Mammary microvascular endothelial cell (primary cell): ENCODE measurements at places on chromosomes 1 and 21. TPM values are rescaled to one million over a fixed set of nuclear protein-coding genes. Genes with fewer than 3 reads are reported as not detected.

AADACL4 gene
- not detected in 2 replicates for total RNA-seq

HPCAL4 gene
- total RNA-seq = not detected in 2 replicates

LCE7A gene
- not detected in 2 replicates for total RNA-seq

DCDC2B gene
- not detected in 2 replicates for total RNA-seq

NMNAT1 gene
- total RNA-seq = 4.5 and 4.8 TPM in 2 replicates

LCE6A gene
- not detected in 2 replicates for total RNA-seq

MRPL24 gene
- 72.9 and 112 TPM in 2 replicates for total RNA-seq

WNT4 gene
- total RNA-seq = not detected in 2 replicates

VCAM1 gene
- total RNA-seq = 2.3 and 3.0 TPM in 2 replicates

KRTAP10-2 gene
- not detected in 2 replicates for total RNA-seq

CLCA2 gene
- total RNA-seq = not detected in 2 replicates

DYNLT4 gene
- total RNA-seq = not detected in 2 replicates

ATAD3C gene
- total RNA-seq = 0.07 TPM in 1 of 2 replicates, not detected in the other

CNIH3 gene
- 0.39 and 0.73 TPM in 2 replicates for total RNA-seq

MAP3K6 gene
- total RNA-seq = 16.9 and 20.6 TPM in 2 replicates

IRF2BP2 gene
- total RNA-seq = 67.1 and 77.2 TPM in 2 replicates

HLX gene
- 45.7 and 49.1 TPM in 2 replicates for total RNA-seq

AXDND1 gene
- total RNA-seq = 1.8 TPM in 1 of 2 replicates, not detected in the other

SLC9C2 gene
- not detected in 2 replicates for total RNA-seq

MPL gene
- total RNA-seq = not detected in 2 replicates
